ENCODE measurements at places on chromosomes 5 and 9. TPM values are rescaled to one million over a fixed set of nuclear protein-coding genes. Genes with fewer than 3 reads are reported as not detected.

GRCh38 chr9:69190863-69191181 is 16.7 kb downstream of the TJP2 start:
- no peak for DNase-seq

- DNase-seq: no peak
Observed at GRCh38 chr5:149466457-149466972, 84.7 kb downstream of the CSNK1A1 start.

The PTGES gene
- 1.5 TPM for polyA plus RNA-seq

The ZDHHC11 gene
- 6.3 TPM for polyA plus RNA-seq

All from heart left ventricle (tissue), 16 donors.